ENCODE measurements at places on chromosomes 5 and 9.

DNA sequence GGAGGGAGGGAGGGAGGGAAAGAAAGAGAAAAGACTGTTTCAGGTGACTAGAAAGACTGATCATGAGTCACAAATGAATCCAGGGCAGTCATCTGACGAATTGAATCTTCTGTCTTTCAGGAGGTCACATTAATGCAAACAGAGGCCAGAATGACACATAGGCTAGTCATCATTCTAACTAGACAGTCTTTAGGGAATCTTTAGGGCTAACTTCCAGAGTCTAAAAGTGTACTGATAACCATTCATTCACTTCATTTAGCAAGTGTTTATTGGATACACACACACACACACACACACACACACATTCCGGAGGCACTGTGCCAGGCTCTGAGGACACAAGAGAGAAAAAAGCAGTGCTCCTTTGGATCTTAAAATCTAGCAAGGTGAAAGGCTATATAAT is 156.7 kb downstream of the EBF1 start:
- no peak for DNase-seq

DNA sequence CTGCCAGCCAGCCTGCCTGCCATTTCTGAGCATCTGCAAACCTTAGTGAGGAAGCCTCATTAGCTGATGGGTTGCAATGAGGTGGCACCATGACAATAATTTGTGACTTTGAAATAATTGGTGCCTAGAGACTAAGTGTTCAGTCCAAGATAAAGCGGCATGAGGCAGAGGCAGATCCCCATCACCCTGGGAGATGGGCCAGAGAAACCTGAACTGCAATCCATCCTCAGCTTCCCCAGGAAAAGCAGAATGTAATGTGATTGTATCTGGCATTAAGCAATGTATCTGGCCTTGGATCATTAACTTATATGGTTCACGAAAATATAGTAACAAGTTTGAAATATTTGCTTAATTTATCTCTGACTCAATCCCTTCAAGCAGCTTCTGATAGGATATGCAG is 101.0 kb downstream of the SPOCK1 start:
- no peak for DNase-seq

DNA sequence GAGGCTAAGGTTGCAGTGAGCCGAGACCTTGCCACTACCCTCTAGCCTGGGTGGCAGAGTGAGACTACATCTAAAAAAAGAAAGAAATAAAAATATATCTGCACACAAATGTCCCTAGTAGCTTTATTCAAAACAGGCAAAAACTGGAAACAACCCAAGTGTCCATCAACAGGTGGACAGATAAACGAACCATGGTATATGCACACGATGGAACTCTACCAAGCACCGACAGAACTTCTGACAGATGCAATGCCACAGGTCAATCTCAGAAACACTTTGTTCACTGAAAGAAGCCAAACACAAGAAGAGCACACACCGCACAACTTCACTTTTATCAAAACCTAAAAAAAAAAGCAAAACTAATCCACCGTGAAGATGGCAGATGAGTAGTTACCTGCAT is 30.4 kb downstream of the CAMSAP1 start:
- no peak for DNase-seq

DNA sequence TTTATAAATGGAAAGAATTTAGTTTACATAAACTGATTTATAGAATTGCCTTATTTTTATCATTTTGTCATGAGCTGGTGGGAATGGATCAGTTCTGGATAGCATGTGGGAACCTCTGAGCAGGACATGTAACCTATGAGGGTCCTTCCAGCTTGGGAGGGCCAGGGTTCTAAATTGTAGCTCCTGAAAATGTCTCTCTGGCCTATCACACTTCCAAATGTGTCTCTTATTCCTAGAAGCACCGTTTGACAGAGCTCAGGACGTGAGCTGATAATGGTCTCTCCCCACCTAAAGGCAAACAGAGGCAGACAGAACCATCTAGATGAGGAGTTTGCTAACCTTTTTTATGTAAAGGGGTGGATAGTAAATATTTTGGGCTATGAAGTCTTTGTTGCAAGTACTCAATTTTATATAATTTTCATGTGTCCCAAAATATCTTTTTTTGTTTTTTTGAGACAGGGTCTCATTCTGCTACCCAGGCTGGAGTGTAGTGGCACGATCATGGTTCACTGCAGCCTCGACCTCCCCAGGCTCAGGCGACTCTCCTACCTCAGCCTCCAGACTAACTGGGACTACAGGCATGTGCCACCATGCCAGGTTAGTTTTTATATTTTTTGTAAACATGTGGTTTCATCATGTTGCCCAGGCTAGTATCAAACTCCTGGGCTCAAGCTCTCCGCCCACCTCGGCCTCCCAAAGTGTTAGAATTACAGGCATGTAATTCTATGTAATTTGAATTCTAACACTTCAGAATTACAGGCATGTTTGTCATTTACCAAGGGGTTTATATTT is 4.0 kb downstream of the TRAF1 start:
- DNase-seq, result no peak

- no peak for DNase-seq
Observed at GRCh38 chr5:137706841-137707240, 29.0 kb downstream of the KLHL3 start.

DNA sequence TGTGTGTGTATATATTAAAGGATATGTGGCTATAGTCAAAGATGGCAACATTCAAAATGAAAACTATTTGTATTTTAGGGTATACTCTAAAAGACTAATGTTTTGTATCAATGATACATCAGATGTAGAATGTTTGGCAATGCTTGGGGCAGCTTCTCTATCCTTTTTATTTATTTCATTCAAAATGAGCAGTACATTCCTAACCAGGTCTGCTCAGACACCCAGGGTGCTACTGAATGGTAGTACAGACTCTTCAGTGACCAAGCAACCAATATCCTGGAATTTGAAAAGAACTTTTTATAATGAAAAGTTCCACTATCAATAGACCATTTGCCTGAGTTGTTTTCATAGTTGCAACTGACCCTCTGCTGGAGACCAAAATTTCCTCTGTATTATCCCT is 23.9 kb downstream of the MEGF9 start:
- DNase-seq, result no peak

DNA sequence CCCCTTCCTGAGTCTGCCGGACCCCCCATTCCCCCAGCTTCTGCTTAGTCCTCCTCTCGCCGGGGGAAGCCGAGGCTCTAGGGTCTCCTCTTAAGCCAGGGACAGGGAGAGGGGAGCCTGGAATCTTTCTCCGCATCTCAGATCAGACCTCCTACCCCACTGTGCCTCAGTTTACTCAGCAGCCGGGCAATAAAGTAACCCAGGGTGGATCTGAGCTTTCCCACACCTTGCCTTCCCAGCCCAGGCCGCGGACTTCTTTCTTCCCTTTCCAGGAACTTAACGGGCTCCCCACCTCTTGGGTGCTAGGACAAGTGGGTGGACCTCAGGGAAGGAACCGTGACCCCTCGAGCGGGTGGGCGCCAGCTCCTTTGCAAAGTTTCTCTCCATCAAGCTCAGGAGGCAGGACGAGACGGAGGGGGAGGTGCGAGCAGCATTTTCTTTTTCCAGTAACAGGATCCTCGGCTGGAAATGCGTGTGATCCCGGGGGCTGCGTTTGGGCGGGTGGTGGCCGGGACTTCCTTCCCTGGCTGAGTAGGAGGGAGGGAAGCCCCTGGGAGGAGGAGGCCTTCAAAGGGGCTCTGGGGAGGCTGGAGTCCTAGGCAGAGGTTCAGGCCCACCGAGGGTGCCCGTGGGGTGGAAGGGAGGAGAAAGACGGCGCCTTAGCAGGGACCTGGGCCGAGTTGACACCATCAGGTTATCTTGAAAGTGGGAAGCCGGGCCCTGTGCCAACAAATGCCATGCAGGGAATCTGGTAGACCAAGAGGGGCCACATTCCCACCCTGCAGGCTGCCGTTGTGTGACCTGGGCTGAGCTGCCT is 795 bp downstream of the DAB2IP start:
- peak; percentile 36 for DNase-seq

GRCh38 chr5:163106098-163106497 is 331.3 kb upstream of the CCNG1 start:
- DNase-seq, result no peak

DNA sequence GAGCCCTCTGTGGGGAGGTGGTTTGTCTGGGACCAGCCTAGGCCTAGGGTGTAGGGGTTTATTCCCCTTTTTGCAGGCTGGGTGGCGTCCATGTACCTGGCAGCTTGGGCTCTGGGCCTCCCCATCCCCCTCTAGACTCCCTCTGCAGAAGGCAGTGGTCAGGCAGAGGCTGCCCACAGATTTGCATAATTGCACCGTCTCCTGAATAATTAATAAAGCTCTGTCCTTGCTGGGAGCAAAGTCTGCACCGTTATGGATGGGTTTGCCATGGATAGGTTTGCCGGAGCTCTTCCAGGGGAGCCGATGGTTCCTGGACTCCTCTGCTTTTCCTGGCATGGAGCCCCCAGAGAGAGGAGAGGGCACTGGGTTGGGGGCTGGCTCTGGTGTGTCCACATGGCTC is 60.4 kb downstream of the DAB2IP start:
- no peak for DNase-seq

DNA sequence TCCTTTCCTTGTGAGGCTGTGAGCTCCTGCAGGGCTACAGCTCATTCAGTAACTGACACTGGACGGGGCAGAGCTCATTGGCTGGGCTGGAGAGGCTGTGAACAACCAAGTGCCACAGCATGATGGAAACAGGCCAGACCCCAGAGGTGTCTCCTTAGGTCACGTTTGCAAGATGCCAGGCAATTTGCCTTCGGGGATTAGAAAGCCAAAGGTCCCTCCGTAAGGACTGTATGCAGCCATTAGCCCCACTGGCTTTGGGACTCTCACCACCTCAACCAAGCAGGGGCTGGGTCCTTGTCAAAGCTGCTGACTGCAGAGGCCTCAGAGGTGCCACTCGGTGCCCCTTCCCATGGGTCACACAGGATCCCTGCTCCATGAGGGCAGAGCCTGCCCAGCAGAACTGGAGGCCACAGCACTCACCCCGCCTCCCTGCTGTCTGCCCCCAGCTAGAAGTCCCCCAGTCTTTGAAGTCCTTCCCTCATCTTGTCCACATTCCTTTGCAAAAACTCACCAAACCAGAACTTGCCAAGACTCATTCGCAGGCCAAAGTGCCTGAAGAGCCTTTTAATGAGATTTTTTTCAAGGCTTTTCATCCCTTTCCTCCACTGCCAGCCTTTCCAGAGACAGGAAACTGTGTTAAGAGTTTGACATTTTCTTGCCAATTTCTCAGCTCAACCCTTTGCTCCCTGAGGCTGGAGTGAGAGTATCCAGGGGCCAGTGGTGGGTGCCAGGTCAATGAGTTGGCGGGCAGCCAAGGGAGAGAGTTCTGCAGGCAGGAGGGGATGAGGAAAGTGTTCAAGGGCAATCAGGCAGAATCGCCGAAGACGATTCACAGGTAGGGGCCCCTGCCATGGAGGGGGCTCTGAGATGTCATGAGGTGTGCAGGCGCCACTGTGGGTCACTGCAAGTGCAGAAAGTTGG is 39.7 kb upstream of the SLC25A51 start:
- no peak for DNase-seq

DNA sequence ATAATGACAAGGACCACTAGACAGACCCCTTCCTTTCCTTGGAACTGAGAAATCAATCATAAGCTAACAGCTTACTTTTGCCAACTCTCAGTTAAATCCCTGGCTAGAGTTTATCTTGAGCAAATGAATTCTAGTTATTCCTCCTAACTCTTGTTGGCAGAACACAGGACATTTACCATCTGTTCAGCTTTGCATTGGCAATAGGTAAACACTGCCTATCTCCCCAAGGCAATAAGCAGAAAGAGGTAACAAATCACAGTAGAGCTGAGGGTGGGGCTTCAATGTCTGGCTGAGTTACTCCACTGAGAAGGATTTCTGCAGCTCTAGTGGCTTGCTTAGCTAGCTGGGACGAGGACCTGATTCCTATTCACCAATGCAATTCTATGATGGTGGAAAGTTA is 503.3 kb upstream of the GRIA1 start:
- no peak for DNase-seq

DNA sequence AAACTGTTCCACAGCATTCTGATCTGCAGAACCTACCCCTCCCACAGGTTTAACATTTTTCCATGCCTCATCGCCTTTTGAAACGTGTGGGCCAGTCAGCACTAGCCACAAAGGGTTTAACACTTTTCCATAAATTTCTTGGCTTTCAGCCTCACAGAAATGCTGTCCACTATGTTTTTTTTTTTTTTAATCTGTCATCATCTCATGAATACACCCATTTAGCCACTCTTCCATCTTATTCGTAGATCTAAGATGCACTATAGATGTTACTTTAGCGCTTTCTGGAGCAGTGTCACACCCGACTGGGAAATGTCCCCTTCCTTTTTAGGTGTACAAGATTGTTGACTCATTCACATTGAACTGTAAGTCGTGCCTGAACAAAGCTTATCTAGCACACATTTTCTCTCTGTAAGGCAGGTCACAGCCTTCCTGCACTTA is 62.3 kb downstream of the GCNT1 start:
- DNase-seq, result no peak

DNA sequence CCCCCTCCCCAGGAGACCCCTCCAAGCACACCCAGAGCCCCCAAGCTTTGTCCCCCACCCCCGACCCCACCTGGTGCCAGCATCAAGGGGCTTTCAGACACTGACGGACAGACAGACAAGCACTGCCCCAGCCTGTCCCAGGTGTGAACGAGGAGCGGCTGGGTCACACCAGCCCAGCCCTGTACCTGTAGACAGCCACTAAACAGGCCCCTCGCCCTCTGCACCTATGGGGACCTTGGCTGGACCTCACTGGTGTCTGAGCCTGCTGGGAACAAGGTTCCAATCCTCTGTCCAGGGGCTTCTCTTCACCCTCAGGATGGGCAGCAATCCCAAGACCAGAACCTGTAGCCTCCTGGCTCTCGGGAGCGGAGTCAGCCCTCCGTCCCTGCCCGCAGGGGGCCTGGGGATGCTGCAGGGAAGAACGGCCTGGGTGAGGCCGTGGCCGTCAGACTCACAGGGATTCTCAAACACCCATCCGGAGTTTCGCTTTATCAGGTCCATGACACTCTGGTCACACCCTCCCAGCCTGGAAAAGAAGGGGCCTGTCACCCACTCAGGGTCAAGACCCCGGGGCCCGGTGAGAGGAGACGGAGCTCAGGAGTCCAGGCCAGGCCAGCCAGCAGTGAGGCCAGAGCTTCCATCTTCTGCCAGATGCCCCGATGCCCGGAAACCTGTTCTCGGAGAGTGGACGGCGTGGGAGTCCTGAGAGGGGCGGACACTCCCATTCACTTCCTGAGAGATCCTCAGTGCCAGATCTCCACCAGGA is 2.8 kb downstream of the LCN6 start:
- no peak for DNase-seq

- DNase-seq, result no peak
Observed at GRCh38 chr9:130445268-130445983, 665 bp downstream of the ASS1 start.

- no peak for DNase-seq
Observed at GRCh38 chr9:14361074-14361473, 47.1 kb upstream of the NFIB start.

DNA sequence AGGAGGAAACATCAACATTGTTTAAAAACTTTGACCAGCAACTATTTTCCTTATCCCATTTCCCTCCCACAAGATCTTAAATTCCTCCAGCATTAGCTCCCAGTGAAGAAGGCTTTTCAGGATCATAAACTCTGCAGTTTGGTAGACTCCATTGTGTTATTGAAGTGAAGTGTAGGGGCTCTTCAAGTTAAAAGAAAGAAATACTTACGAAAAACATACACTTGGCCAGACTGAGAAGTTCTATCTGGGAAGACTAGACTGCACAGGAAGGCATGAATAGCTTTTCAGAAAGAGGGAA is 22.3 kb downstream of the LIFR start:
- no peak for DNase-seq

- no peak for DNase-seq
Observed at GRCh38 chr9:3478549-3478953, 47.2 kb downstream of the RFX3 start.

GRCh38 chr5:30765227-30765626 is 428.3 kb upstream of the CDH6 start:
- DNase-seq, result no peak

- DNase-seq, result peak; percentile 7
Observed at GRCh38 chr9:93646640-93647178, 70.3 kb downstream of the PHF2 start.
